ENCODE measurements at places on chromosomes 3 and 15. TPM values are rescaled to one million over a fixed set of nuclear protein-coding genes. Genes with fewer than 3 reads are reported as not detected.

DNA sequence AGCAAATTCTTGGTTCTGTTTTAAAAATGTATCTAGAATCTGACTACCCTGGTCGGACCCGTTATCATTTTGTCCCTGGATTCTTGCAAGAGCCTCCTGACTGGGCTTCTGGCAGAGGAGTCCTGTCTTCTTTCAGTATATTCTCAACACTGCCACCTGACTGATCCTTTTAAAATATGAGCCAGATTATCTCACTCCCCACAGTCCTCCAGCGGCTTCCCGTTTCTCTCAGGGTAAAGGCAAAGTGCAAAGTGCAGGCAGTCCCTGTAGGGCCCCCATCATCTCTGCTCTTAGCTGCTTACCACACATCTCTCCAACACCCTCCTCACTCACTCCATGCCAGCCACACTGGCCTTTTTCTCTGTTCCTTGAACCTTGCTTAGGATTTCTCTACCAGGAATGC lies 28.4 kb downstream of the CRTC3 start:
- H3K27me3 ChIP-seq: no peaks in the 10 kb centered on the region
- H3K4me1 ChIP-seq: peaks cover 46% of the 10 kb centered on the region
- H3K4me3 ChIP-seq: no peak overlapping the region
- no peak overlapping the region for H3K27ac ChIP-seq
- DNase-seq: no peak
- H3K36me3 ChIP-seq: no peaks in the 10 kb centered on the region

NME9 gene
- not detected for total RNA-seq

GP9 gene
- total RNA-seq: not detected

DNA sequence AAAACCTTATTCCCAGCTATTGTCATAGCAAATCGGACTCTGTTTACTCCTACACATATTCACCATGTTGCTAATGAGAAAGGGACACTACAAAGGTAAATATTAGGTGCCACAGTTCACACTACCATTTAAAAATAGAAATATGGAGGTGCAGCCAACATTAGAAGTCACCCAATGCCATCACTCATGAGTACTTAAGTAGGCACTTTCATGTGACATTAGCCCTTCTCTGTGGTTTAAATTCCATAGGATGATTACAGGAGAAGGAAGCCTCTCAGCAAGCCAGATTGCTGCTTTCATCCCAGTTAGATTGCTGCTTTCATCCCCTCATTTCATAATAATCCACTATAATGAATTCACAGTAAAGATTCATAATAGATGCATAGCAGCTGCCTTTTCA lies 376.8 kb upstream of the ALCAM start:
- no peaks in the 10 kb centered on the region for H3K4me1 ChIP-seq
- no peaks in the 10 kb centered on the region for H3K27me3 ChIP-seq
- no peak overlapping the region for H3K27ac ChIP-seq
- H3K36me3 ChIP-seq: no peaks in the 10 kb centered on the region

B3GALNT1 gene
- total RNA-seq: 5.7 TPM

ZNF860 gene
- total RNA-seq: 22.4 TPM

- no peaks in the 10 kb centered on the region for H3K27me3 ChIP-seq
- peak overlapping the region; percentile 82 for H3K4me3 ChIP-seq
- H3K27ac ChIP-seq: no peak overlapping the region
- peaks cover 13% of the 10 kb centered on the region for H3K4me1 ChIP-seq
These were observed 5.7 kb downstream of the TPM1 start for GRCh38 chr15:63048115-63048775.

- H3K4me1 ChIP-seq: peaks cover 79% of the 10 kb centered on the region
- no peaks in the 10 kb centered on the region for H3K27me3 ChIP-seq
- no peaks in the 10 kb centered on the region for H3K36me3 ChIP-seq
- no peak overlapping the region for H3K4me3 ChIP-seq
These were observed 28.1 kb downstream of the SNX33 start for GRCh38 chr15:75675579-75676404.

TIMP4 gene
- not detected for total RNA-seq

- no peaks in the 10 kb centered on the region for H3K36me3 ChIP-seq
- DNase-seq: no peak
- no peaks in the 10 kb centered on the region for H3K27me3 ChIP-seq
These were observed 1.0 kb upstream of the DLL4 start for GRCh38 chr15:40927873-40928806.

GRCh38 chr3:43753741-43754715 lies 63.3 kb downstream of the ABHD5 start:
- no peaks in the 10 kb centered on the region for H3K4me1 ChIP-seq
- DNase-seq: no peak
- no peak overlapping the region for H3K4me3 ChIP-seq
- no peaks in the 10 kb centered on the region for H3K27me3 ChIP-seq
- no peaks in the 10 kb centered on the region for H3K36me3 ChIP-seq

DNA sequence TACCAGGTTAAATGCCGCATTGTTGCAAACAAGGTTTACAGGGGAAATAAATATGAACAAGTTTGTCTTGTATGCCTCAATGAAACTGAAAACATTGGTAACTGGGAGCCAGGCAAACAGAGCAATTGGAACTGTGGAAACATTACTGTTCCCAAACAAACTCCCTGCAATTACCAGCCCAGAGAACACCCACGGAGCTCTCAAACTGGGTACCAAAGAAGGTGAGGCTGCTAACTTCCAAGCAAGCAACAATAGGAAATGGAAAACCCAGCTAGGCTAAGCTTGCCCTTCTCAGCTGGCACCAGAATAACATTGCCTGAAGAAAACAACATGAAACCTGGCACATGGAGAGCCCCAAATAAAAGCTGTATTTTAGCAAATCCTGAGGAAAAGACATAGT lies 218.9 kb upstream of the THRB start:
- no peaks in the 10 kb centered on the region for H3K27me3 ChIP-seq
- H3K4me1 ChIP-seq: no peaks in the 10 kb centered on the region
- DNase-seq: no peak
- no peak overlapping the region for H3K27ac ChIP-seq
- H3K36me3 ChIP-seq: no peaks in the 10 kb centered on the region

GRCh38 chr3:42684632-42685362 lies 540 bp upstream of the KLHL40 start:
- no peak overlapping the region for H3K4me3 ChIP-seq
- H3K27ac ChIP-seq: no peak overlapping the region
- H3K4me1 ChIP-seq: no peaks in the 10 kb centered on the region
- no peaks in the 10 kb centered on the region for H3K27me3 ChIP-seq
- no peaks in the 10 kb centered on the region for H3K36me3 ChIP-seq

- no peaks in the 10 kb centered on the region for H3K27me3 ChIP-seq
- DNase-seq: no peak
- no peak overlapping the region for H3K4me3 ChIP-seq
- no peaks in the 10 kb centered on the region for H3K4me1 ChIP-seq
- no peak overlapping the region for H3K27ac ChIP-seq
These were observed 289 bp downstream of the PCSK6 start for GRCh38 chr15:101489237-101489598.

DNA sequence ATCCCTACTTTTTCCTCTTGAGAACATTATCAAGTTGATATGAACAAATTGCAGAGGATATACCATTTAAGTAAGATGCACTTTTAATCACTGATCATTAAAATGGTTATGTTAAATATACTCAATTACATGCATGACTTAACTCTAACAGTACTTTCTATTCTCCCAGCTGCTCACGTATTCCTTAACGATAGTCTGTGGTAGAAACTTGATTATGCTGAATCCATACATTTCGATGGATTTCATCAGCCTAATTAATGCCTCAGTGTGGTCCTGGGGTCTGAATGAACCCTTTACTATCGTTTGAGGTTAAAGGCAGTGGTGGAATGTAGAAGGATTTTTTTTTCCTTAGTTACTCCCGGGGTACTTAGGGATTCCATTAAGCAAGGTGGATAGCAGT lies 18.6 kb downstream of the SOX2 start:
- no peak overlapping the region for H3K27ac ChIP-seq
- H3K36me3 ChIP-seq: no peaks in the 10 kb centered on the region
- no peaks in the 10 kb centered on the region for H3K27me3 ChIP-seq
- H3K4me3 ChIP-seq: no peak overlapping the region

DNA sequence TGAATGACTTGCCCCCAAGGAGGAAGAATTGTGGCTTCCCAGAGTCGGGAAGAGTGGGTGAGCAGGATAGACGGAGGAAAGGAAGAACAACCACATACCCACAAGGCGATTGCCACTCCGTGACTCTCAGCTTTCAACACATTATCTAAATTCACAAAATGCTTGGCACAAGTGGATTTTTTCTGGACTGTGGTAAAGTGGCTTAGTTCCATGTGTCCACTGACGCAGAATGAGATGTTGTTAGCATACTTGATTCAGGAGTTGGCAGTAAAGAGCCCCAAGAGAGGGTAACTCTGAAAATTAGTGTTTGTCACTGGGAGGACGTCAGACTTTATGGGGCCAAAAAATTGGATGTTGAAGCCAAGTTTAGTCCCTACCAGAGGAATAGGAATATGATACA lies 198.8 kb upstream of the CTNNB1 start:
- H3K27ac ChIP-seq: no peak overlapping the region
- no peak for DNase-seq
- H3K4me3 ChIP-seq: no peak overlapping the region

All from Karpas-422 (cell line).